ENCODE measurements at places on chromosomes 12 and 14.

DNA sequence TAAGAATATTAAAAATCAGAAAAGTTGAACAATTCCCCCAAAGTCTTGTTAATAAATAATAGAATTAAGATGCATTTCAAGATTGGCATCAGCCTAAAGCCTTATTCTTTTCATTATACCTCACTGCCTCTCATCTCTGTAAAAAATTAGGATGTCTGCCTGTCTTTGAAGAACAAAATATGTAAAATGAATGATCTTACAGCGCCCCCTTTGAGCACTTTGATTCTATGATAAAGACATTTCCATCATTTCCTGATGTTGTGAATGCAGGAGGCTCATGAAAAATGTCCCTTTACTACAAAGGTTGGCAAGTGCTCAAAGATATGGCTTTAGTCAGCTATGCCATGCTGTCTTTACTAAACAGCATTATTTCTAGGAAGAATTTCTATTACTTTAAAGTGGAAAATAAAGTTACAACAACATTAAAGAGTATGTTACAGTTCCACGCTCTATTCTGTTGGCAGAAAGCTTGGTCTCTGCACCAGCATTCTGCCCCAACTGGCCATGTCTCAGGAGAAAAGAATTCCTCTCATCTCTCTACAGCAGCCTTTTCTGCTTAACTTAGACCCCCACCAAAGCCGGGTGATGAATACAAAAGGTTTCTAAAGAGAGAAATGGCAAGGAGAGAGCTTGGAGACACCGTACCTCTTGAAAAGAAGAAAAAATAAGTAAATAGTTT, 95.1 kb downstream of the LLPH start:
- no peak for DNase-seq

- DNase-seq, result no peak
Observed at GRCh38 chr12:119157978-119158377, 20.8 kb upstream of the HSPB8 start.

- no peak for DNase-seq
Observed at GRCh38 chr14:37284760-37285159, 87.0 kb downstream of the MIPOL1 start.

DNA sequence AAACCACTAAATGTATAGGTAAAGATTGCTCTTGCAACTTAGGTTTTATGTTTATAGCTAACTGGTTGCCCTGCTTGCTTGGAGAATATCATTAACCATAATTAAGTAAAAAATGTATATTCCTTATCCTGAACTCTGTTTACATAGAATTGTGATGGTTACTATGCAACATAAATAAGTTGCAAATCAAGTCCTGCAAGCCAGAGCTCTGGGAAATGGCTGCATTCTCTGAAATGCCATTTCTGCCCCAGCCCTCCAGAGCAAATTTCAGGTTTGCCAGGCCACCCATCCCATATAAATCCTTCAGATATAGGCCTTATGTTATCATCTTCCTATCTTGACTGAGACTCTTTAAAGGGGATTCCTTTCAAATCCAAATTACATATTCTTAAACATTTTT, 118.4 kb upstream of the MYF6 start:
- no peak for DNase-seq

GRCh38 chr12:85296362-85296761, 16.3 kb downstream of the ALX1 start:
- no peak for DNase-seq

DNA sequence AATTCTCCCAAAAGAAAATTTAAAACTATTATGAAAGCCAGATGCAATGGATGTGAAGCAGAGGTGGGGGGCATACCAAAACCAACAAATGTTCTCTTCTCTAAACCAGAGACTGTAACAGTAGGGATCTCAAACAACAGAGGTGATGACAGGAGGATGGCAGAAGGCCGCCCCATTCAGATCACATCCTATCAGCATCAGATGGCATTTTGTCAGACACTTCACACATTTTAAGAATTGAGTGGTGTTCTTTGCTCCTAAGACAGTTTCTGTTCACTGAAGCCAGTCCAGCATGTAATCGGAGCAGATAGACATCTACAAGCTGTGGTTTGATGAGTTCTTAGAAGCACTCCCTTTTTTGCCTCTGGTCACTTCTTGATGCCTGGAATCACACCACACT, 59.6 kb upstream of the SRRM4 start:
- DNase-seq, result no peak

DNA sequence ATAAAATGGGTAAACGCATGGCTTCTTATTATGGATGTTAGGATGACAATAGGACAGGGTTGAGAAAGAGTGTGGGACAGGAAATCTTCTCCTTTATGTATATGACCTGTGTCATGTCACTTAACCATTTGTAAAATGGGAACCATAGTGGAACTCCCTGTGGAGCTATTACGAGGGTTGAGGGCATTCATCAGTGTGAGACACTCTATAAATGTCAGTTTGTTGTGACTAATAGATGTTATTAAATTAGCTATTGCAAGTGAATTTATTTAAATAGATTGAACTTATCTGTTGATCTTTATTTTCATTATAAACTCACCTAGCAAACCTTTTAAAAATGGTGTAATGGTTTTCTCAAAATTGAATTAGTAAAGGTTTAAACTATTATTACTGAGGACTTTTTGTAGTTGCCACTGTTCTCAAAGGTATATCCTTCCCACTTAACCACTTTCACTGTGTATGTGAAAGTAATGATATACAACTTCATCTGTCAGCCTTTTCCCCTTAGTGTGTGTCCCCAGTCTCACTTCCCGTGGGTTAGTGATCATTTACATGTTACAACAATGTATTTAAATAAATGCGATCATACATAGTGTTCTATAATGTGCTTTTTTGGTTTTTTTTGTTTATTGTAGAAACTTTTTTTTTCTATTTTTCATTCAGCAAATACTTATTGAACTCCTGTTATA, 17.1 kb downstream of the HELB start:
- DNase-seq, result no peak

DNA sequence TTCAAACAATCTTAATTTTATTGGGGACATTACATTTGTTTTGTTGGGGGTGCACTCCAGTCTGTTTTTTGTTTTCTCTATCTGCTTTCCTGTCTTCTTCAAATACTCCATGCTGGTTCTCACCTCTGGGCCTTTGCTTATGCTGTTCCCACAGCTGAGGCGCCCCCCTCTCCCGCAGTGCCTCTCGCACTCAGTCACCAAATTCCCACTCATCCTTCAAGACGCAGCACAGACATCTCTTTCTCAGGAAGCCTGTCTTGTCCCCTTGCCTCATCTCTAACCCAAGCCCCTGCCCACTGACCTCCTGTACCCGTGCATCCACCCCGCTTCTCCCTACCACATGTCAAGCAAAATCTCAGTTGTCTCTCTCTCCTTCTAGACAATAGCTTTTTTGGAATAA, 43.7 kb upstream of the PRMT8 start:
- DNase-seq, result no peak

- DNase-seq, result no peak
Observed at GRCh38 chr14:29895591-29896083, 32.0 kb downstream of the PRKD1 start.

GRCh38 chr14:83342590-83342989, 1808.9 kb upstream of the SEL1L start:
- no peak for DNase-seq

DNA sequence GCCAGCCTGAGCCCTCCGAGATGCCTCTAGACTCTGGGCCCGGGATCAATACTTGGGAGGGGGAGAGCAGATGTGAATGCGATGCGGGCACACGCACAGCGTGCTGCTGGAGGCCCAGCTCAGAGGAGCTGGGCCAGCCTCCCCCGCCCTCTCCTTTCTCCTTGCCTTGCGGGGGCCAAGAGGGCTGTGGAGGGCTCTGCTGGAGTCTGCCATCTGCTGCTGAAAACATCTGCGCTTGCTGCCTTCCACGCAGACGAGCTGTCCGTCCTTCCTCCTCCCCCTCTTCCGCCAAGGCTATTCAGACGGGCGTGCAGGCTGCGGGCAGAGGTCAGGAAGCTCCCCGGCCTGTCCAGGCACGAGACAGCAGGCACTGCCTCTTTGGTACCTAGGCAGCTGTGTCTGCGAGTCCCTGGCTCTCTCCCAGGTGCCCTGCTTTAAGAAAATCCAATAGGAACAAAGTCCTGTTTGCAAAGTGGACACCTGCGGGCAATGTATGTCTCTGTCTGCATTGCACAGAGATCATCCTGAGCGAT, 75.2 kb downstream of the SPRING1 start:
- DNase-seq, result no peak

GRCh38 chr12:5247144-5247543, 184.8 kb upstream of the NTF3 start:
- no peak for DNase-seq

DNA sequence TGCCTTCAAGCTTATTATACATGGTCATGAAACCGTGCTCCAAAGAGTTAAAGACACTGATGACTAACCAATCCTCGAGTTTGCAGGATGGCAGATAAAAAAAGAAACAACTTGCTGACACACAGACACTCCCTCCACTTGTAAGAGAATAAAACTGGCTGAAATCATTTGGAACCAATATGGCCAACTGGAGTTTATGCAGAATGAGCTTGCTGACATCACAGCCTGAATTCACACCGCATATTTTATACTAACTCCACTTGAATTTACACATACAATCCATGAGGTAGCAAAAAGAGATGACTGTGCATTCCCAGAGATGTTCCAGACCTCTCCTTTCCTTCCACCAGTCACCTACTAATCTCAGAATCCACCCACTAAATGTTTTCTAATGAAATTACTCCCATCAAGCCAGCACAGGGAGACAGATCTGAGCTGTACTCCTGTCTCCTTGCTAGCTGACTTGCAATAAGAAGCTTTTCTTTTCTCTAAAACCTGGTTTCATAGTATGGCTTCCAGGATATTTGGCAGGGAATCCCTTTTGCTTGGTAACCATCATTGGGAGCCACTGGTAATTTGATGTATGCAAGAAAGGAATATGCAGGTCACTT, 15.8 kb upstream of the PTPRR start:
- DNase-seq, result no peak

DNA sequence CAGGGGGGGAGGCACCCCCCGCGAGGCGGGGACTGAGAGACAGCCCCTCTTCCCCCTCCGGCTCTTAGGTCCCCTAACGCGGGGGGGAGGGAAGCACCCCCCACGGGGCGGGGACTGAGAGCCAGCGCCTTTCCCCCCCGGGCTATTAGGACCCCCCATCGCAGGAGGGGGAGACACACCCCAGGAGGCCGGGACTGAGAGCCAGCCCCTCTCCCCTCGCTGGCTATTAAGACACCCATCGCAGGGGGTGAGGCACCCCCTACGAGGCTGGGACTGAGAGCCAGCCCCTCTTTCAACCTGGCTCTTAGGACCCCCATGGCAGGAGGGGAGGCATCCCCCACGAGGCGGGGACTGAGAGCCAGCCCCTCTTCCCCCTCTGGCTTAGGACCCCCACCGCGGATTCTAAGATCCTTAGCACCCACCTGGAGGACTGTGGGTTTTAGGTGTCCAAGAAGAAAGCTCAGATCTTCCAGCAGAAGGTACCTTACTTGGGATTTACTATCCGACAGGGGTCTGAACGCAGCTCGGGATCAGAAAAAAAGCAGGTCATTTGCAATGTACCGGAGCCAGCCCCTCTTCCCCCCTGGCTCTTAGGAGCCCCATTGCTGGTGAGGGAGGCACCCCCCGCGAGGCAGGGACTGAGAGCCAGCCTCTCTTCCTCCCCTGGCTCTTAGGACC, 197.8 kb upstream of the PZP start:
- no peak for DNase-seq

DNA sequence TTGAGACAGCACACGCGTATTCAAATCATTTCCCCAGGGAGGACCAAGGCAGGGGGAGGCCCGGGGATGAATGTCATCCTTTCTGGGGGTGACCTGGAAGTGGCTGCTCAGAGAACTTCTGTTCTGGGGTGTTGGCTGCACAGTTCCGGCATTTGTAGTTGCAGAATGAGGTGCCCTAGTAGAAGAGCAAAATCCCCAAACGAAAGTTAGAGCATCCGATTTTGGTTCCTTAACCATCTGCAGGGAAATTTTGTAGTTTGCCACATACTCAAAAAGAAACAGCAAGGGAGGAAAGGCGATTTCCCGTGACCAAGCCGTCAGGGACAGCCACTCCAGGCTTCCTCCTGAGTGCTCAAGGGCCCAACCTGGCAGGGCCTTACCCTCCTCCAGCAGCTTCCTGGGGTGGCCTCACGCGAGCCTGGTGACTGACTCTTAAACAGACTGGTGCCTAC, 13.0 kb upstream of the TRAF3 start:
- DNase-seq, result no peak

DNA sequence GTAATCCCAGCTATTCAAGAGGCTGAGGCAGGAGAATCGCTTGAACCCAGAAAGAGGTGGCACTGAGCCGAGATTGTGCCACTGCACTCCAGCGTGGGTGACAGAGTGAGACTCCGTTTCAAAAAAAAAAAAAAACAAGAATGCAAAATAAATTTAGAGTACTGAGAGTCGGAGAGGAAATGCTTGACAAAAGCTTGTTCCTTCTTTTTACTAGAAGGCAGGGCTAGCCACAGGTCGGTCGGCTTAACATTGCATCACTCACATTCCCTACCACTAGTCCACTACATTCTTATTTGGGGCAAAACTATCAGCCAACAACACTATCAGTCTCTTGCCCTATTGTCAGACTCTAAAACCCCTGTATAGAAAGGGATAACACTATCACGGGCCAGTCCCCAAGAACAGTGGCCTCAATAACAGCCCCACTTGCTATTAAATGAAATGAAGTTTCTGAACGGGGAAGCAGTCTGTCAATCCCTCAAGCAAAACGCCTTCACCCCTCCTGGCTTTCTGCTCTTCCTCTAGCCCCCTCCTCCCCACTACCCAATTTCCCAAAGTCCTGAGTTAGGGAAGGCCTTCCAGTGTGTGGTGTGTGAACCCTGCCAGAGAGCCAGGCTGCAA, 1.0 kb downstream of the RNF41 start:
- peak; percentile 7 for DNase-seq

- DNase-seq, result no peak
Observed at GRCh38 chr12:70876952-70877351, 43.6 kb downstream of the PTPRR start.

DNA sequence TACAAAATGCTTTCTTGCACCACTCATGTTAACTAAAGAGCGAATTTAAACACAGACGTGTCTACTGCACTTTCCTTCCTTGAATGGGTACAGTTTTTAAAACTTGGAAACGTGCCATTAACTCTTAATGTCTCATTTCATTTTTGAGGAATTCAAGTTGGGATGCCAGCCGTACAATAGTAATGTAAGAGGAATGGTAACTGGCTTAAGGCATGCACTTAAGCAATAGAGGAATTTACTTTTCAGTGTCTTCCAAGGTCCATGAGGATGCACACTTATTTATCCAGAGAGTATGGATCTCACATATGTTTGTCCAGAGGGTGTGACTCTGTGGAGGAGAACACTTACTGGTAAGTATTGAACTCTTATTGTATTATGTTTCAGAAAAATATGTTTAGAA, 52.9 kb downstream of the PPP4R4 start:
- DNase-seq, result no peak

DNA sequence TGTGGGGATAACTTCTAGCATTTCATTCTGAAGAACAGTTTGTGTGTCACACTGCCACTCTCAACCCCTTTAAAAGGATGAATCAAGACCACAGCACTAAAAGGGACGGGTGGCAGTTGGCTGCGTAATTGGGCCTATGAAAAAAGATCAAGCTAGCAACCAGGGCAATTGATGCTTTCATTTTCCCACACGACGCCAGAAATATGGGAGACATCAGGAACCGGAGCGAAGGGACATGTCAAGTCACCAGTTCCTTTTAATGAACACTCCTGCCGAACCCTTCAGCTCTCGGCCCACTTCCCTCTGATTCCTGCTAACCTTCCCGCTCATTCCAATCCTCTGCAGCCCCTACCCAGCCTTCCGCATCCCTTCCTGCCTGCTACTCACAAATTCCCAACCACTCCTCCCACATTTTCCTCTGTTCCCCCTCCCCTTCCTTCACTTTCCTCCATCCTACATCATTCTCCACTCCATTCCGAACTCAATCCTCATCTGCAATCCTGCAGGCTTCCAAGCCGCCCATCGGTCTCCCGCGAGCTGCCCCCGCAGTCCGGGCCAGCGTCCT, 753 bp downstream of the CSRNP2 start:
- DNase-seq, result peak; percentile 2
